Activated T-cell treated with anti-CD3 and anti-CD28 coated beads, Interleukin-2, amount 50 U/mL, for 4 hours (primary cell): ENCODE measurements at places on chromosomes 12 and 14. TPM values are rescaled to one million over a fixed set of nuclear protein-coding genes. Genes with fewer than 3 reads are reported as not detected.

DNA sequence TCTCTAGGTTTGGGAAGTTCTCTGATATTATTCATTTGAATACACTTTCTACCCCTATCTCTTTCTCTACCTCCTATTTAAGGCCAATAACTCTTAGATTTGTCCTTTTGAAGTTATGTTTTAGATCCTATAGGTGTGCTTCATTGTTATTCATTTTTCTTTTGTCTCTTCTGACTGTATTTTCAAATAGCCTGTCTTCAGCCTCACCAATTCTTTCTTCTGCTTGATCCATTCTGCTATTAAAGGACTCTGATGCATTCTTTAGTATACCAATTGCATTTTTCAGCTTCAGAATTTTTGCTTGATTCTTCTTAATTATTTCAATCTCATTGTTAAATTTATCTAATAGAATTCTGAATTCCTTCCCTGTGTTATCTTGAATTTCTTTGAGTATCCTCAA lies 199.2 kb downstream of the CRADD start:
- DNase-seq, result no peak

DNA sequence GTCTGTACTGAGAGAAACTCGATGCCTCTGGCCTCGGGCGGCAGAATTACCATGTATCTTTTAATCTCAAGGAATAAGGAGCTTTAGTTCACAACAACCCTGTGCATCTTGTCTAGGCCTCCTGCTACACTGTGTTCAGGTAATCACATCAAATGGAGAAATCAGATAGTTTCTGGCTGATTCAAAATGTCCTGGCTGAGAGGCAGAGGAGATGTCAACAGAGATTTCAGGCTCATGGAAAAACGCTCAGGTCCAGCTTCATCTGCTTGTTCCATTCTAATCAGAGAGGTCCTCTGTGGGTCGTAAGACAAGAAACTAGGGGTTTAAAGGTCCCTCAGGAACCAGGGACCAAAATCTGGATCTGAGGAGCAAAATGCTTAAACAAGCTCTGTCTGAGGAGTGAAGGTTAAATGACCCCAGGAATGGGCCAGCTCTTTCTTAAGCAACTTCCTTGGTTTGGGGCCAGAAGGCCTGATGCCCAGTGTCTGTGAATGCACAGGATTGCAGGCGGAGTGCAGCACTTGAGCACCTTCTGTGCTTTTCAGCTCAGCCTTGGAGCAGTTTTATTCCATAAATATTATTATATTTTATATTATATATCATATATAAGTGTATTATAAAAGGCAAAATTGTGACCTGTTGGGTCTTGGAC lies 170.2 kb upstream of the PRICKLE1 start:
- DNase-seq, result no peak

DNA sequence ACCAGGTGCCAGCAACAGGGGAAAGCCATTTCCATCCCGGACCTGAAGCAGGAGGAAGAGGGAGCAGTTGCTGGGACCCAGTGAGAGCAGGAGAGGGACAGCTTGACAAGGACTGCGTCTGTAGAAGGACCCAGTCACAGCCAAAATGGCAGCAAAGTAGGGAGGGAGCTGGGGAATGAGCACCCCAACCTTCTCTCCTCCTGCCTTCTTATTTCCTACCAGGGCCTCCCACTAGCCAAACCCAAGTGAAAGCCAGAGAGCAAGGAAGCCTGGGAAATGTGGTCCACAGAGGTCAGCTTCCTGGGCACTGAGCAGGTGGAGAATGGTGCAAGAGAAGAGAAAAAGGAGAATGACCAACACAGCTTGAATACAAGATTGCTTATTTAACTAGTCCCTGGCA lies 108.5 kb upstream of the MYL2 start:
- no peak for DNase-seq

DNA sequence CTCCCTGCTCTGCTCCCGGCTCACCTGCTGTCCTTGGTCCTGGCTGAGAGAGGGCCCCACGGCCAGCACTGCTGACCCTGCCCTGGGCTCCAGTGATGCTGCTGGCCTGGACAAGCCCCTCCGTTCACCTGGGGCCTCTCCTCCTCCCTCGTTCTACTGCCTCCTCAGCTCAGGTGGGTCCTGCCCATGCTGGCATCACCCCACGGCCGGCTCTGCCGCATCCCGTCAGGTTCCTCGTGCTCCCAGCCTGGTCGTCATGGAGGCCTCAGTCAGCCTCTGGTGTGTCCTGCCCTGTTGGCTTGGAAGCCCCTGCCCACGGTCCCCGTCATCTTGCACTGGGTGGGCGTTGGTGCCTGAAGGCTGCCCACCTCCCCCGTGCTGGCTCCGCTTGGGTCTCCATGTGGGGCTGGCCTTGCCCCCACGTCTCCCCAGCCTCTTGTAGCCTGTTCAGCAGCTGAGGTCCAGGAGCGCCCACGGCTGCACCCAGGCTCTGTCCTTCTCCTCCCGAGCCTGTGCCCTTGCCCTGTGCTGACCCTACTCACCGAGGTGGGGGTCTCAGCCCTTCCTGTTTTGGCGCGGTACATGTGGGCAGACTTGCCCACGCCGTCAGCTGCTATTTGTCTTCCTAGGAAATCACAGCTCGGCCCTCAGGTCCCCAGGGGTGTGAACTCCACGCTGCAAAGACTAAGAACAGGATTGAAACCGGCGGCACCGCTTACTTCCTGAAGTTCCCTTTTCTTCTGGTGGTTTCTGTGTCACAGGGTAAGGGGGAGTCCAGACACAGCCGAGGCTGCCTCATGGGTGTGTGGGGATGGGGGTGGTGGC lies 121.6 kb downstream of the TMEM121 start:
- DNase-seq, result no peak

- DNase-seq, result peak; percentile 23
These were observed 3.8 kb downstream of the ETV6 start for GRCh38 chr12:11653215-11653753.

GRCh38 chr12:130162267-130162666 lies at the start of gene FZD10:
Gene FZD10, plus strand, starts transcription at chr12:130162464. Its CDS starts 479 bp downstream, at chr12:130162943.
- DNase-seq, result no peak

DNA sequence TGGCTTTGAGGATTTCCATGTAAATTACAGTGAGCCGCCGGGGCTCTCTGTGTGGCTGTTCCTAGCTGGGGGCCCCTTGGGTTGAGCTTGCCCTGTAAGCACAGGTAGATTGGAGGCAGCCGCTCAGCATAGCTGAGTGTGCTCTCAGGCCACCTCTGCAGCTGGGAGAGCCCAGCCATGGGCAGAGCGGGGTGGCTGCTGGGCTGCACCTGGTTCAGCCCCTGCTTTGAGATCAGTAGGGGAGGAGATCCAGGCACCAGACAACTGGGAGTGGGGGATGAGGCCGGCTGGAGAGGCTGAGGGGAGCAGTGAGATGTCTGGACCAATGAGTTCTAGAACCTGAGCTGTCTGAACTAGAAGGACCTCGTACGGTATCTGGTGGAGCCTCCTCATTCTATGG lies 44.8 kb downstream of the CACNA1C start:
- no peak for DNase-seq

DNA sequence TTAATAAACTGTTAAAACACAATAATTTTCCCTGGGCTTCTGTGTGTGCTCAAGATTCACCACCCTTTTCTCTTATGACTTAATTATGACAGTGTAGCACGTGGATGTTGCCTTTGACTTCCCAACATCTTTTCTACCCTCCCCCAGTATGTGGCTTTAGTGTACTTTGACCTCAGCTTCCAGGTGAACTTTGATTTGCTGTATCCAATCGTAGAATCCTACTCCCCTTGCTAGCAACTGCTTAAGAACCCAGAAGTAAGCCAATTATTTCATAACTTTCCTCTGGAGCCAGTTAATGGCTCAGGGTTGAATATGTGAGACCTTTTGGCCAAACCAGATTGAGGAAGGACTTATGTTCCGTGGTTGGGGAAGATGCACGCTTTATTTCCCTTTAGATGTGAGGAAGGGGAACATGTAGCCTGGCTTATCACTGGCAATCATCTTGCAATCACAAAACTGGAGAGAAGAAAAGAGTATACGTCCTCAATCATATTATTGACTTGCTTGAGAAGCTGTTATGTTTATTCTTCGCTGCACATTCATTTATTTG lies 259.6 kb upstream of the ATP2B1 start:
- DNase-seq, result no peak

- no peak for DNase-seq
These were observed 47.9 kb downstream of the SYNE3 start for GRCh38 chr14:95468448-95469133.

DNA sequence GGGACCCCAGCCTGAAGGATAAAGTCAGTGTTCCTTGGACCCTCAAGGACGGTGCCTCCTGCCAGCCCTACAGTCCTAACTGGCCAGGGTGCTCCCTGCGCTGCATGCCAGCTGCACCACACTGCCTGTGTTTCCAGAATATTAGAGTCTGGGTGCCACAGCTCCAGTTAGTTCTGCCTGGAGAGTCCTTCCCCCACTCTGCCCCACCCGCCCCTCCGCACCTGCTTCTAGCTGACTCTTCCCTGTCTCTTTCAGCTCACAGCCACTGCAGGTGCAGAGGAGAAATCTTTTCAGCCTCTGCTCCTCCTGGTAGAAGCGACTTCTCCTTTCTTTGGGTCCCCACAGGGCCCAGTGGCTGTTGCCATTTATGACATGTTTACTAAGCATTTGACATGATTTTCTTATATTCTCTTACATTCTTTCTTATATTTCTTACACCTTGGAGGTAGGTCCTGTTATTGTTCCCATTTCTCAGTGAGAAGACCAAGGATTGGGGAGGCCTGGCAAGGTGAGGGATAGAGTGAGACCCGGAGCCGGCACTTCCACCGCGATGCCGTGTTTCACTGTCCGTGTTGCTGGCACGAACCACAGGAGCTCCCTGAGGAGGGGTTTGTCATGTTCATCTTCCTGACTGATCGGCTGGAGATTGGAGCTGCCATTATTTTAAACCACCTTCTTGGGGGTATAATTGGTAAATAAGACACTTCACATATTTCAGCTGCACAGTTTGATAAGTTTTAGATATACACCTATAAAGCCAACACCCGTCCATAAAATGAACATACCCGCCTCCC lies 29.4 kb downstream of the SYNE3 start:
- DNase-seq, result no peak

- DNase-seq, result no peak
These were observed 43.1 kb upstream of the GNG2 start for GRCh38 chr14:51817326-51817725.

GRCh38 chr12:123076604-123077297 lies 74.1 kb downstream of the PITPNM2 start:
- peak; percentile 47 for DNase-seq

DNA sequence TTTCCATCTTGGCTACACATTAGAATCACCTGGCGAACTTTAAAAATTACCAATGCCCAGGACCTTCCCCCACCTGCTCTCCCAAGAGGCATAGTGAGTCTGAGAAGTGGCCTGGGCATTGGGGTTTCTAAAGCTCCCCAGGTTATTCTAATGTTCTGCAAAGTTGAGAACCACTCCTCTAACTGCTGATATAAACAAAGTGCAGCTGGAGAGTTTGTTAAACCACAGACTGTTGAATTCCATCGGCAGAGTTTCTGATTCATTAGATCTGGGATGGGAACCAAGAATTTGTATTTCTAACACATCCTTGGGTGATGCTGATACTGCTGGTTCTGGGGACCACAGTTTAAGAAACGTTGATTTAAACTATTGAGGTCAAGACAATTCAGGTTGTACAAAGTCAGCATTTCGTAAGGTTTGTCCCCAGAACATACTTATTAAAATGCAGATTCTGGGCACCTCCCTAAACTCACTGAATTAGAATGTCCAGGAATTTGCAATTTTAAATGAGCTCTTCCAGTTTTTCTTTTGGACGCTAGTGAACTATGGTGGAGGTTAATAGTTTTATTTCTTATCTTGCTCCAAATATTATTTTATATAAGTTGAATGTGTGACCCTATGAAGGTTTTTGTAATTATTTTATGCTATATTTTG lies 309.1 kb downstream of the NRXN3 start:
- no peak for DNase-seq

- no peak for DNase-seq
These were observed 28.0 kb upstream of the GXYLT1 start for GRCh38 chr12:42172441-42173210.

KLRC2 gene
- 0.47 TPM for total RNA-seq

MBD6 gene
- total RNA-seq, result 56.3 TPM

CLEC9A gene
- not detected for total RNA-seq

LHX5 gene
- not detected for total RNA-seq

SLCO1A2 gene
- not detected for total RNA-seq

EIF2S3B gene
- total RNA-seq, result 6.7 TPM

LYZ gene
- total RNA-seq, result 1.4 TPM

ANHX gene
- not detected for total RNA-seq
